ENCODE measurements at places on chromosomes 4 and X.

GRCh38 chrX:4238916-4239315, 525.5 kb upstream of the PRKX start:
- DNase-seq, result no peak

GRCh38 chr4:182233310-182234090, 9.7 kb upstream of the TENM3 start:
- DNase-seq, result no peak

DNA sequence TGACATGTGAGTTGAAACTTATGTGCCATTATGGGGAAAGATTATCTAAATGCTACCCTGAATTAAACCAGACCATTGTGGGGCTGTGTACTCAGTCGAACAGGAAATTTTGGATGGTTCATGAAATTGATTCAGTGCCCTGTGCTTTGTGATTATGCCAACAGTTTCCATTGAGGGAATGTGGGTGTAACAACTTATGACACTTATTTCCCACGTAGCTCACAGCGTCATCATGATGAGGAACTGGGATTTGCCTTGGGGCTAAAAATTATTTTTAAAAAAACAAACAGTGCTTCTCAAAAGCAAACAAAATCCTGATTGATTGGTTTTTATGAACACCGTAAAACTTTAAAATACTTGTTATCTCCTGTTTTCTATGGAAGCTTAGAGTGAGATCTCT, 8.3 kb upstream of the CLTRN start:
- DNase-seq, result no peak

DNA sequence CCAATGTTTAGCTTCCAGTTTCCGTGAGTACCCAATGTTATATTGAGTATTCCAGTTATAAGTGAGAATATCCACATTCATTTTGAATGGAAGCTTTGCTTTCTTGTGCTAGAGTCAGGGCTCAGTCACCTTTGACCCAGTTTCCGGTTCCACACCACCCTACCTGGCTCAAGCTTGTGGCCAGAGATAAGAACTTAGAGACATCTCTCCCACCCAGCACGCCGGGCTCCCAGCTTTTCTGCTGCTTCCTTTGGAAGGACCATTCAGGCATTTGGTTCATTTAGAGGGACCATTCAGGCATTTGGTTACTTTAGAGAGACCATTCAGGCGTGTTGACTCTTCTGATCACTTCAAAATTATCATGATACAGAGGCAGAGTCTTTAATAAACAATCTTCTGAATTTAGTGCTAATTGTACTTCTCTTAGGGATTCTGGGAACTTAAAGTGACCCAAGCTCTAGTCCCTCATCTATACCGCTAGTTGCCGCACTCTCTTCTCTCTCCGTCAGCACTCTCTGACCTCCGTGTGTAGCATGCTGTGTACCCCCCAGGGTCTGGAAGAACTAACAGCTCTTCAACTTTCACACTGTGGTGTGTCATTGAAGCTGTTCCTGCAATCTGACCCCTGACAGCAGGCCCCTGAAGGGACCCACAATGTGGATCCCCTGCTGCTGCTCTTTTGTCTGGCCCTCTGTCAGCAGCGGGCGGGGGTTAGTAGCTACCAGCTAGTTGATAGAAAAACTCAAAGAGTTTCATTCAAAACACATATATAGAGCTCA, 943.1 kb downstream of the ARAP2 start:
- no peak for DNase-seq

DNA sequence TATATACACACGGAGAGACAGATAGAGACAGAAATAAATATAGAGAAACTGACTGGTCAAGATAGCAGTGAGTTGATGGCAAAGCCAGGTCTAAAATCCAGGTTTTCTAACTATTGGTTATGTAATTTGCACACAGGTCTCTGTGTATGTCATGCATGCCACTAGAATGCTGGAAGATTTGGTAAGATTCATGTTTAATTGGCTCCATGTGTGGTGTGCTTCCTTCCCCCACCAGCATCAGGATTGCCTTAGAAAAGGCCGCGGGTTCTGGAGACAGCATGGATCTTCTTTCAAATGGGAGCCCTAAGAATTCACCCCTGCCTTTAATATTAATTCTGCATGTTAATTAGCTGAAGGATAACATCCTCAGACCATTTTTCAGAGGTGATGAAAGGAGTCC, 31.3 kb downstream of the HAND2 start:
- DNase-seq, result no peak
